ENCODE measurements at places on chromosomes 11 and 22.

- DNase-seq: no peak
Measured at GRCh38 chr11:133198438-133198837, 333.9 kb downstream of the OPCML start.

GRCh38 chr11:56140151-56140661 is at the start of gene OR8J3:
TSS of gene OR8J3 (minus strand) at chr11:56140201. CDS start at chr11:56137718, 2,483 bp downstream.
- DNase-seq: no peak

- no peak for DNase-seq
Measured at GRCh38 chr11:75432911-75433321, at the start of gene KLHL35. TSS of gene KLHL35 (minus strand) at chr11:75433203. CDS start at chr11:75430629, 2,574 bp downstream.

DNA sequence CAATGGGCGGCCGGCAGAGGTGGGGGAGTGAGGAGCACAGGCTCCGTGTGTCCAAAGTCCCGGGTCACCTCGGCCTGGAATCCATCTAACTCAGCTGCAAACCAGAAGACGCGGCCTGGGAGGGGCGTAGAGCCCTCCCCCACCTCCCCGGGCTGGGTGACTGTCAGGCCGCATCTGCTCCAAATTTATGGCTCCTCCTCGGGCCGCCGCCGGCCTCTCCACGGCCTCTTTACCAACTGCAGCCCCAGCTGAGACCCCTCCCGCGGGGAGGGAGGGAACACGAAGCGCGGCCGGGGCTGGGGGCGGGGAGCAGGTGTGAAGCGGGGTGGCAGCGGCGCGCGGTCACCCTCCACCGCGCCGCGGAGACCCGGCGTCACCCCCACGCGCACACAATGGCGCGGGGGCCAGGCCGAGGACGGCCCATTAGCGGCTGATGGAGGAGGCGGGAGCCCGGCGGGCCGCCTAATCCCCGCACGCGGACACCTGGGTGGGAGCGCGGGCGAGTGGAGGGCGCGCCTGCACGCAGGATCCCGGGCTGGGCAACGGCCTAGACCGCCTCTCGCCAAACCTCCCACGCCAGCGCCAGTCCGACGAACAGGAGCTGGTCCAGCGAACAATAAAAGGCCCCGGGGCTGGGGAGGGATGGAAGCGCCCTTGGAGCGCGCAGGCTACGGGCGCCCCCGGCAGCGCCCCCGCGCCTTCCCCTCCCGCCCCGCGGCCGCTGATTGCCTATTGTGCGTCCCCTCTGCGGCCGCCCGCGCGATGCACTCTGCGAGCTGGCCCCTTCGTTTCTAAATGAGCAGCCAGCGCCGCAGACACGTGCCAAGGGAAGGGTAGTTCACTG is 25.9 kb upstream of the ROBO3 start:
- DNase-seq: no peak

- no peak for DNase-seq
Measured at GRCh38 chr11:75474240-75474639, 41.2 kb upstream of the KLHL35 start.

DNA sequence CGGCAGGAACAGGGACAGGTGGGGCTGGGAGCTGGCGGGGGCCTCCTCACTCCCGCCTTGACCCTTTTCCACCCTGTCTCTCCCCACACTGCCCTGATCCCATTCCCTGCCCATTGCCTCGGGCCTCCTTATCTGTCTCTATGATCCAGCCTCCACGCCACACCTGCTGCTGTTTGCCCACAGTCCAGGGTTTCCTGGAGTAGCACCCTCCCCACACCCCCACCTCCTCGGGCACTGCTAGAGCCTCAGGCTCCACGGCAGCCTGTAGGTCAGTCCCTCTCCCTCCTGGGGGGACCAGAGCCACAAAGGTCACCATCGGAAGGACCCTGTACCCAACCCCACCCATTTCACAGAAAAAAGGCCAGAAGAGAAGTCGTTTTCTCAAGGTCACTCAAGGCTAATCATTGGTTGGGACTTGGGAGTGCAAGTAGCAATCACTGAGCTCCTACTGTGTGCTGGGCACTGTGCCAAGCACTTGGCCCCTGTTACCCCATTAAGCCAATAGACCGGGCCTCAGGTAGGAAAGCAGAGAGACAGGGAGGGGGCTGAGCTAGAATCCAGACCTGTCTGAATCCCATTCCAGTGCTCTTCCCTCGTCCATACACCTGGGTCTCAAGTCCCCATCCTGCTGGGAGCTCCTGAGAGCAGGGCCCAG is 71.8 kb downstream of the PDE2A start:
- DNase-seq: no peak

DNA sequence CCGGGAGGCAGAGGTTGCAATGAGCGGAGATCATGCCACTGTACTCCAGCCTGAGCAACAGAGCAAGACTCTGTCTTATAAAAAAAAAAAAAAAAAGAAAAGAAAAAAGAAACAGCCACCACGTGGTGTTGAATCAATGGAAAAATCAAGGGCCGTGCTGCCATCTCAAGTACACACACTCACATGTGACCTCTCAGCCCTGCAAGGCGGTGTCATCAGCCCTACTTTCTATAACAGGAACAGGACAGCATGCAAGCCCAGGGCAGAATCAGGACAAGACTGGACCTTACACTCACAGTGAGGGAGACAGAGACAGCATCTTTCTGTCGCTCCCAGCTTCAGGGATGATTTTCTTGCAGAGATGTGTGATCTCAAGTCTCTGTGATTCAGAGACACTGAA is 179.6 kb downstream of the MPPED1 start:
- DNase-seq: no peak

DNA sequence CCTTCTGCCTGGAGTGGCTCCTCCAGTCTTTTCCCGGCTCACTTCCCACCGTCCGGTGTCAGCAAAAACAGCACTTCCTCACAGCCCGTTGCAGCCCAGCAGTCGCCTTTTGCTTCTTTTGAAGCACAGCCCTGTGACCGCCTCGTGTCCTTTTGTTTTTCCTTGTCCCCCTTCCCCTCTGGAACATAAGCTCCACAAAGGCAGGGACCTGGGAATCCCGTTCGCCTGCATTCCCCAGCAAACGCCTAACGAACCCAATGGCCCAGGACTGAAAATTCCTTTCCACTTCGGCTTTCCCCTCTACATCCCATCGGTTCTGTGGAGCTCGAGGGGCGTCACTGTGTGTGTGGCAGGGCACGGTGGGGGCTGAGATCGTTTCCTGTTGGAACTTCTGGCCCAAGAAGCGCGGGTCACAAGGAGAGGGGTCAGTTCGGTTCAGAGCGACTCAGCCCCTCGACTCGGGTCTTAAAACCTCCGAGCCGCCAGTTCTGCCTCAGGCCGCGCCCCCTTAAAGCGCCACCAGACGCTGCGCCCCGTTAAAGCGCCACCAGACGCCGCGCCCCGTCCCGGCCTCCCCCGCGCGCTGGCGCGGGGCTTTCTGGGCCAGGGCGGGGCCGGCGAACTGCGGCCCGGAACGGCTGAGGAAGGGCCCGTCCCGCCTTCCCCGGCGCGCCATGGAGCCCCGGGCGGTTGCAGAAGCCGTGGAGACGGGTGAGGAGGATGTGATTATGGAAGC is 841 bp downstream of the RIC8A start:
- no peak for DNase-seq

GRCh38 chr11:2770761-2771301 is 71.0 kb upstream of the KCNQ1OT1 start:
- no peak for DNase-seq

DNA sequence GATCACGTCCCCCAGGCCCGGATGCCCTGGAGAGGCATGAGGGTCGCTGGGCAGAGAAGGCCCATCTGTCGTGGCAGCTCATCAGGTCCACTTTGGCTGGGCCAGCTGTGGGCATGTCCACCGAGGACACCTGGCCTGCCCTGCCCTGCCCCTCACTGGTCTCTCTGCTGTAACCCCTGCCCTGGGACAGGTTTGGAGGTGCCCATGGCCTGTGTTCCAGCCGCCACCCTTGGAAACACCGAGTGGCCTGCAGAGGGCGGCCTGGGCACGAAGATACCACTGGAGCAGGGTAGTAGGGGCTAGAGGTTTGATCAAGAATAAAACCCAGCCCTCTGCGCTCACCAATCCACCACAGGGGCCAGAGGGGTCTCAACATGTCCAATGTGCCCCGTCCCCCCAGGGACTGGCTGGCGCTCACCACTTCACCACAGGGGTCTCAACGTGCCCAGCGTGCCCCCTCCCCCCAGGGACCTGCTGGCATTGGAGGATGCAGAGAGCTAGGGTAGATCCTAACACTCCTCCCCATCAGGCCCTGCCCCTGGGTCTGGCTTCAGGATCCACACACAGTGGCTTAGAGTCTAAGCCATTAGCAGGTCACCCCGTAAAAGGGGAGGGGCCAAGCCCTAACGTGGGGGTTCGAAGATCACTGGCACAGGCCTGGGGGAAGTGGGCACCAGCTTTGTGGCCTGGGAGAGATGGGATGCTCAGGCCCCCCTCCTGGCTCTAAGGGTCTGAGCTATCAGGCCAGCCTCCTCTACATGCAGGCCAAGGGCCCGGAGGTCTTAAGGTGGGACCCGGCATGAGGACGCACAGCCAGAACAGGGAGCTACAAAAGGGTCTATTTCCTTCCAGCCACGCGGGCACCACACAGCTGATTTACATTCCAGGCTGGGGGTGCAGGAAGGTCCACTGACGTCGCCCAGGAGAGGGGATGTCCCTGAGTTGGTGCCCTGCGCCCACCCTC is 1.3 kb upstream of the HDAC10 start:
- DNase-seq: no peak

GRCh38 chr11:69898123-69898522 is 78.9 kb upstream of the FGF3 start:
- no peak for DNase-seq

- DNase-seq: no peak
Measured at GRCh38 chr11:111633756-111634362, 31.6 kb downstream of the SIK2 start.

DNA sequence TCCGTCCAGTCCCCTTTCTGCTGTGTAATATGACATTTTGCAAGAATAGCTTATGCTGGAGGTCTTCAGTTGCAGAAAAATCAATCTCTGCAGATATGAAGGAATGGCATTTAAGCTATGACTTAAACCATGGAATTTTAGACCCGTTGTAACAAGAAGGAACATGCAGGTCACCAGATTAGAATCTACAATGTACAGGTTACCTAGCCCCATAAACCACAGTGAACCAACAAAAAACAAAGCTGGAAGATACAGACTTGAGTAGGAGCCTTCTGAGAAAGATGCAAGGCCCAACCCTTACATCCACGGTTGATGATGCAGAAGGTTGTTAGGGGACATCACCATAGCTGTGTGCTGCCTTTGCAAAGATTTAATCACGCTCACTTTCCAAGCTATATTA is 132.5 kb downstream of the WT1 start:
- DNase-seq: no peak

GRCh38 chr11:67253872-67254624 is 12.2 kb upstream of the GRK2 start:
- DNase-seq: no peak

DNA sequence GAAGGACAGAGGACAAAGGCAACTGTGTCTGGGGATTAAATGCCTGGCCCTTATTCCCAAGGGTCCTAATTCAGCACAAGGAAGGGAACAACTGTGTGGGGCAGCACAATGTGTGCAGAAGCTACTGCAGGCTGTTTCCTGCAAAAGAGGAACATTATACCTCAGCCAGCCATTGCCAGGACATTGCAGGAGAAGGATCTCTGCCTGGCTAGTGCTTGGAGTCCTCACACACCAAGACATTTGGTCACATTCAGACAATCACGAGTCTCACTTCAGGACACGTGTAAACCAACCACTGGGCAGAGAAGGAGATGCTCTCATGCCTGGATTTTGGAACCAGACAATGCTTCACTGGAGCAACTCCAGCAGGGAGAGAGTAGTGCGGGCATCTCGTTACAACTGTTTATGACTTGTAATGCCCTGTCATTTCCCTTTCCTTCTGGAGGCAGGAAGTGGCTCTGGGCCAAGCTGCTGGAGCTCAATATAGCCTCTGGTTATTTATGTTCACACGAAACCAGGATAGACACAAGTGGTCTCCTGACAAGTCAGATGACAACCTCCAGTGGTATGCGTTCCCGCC is 23.9 kb upstream of the ZC3H12C start:
- no peak for DNase-seq

DNA sequence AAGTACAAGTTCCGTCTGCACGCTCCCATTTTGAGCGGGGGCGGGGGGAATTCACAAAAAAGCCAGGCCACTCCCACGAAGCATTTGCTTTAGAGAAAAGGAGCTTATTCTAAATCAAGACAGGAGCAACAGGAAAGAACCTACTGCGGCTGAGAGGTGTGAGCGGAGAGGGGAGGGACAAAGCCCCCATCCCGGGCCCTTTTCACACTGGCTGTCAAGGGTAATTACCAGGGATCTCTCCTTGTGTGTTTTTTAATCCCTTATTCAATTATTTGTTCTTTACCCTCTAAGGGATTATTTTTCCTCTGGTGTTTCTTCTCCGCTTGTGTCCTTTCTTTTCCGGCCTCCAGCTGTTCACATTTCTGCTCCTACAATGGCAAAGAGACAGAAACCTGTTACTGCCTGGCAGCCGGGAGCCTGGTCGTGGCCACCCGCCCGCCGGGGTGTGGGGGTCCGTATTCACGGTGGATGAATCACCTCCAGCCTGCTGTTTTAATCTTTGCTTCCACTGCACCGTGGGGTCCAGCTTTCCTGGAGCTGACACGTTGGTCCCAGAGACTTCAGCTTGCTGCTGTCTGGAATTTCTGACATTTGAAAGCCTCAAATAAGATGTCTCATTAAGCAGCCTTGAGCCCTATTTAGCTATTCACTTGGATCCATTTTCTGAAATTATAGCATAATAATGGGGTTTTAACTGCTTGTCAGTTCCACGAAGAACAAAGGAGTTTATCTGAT is 61.4 kb upstream of the FADD start:
- no peak for DNase-seq

DNA sequence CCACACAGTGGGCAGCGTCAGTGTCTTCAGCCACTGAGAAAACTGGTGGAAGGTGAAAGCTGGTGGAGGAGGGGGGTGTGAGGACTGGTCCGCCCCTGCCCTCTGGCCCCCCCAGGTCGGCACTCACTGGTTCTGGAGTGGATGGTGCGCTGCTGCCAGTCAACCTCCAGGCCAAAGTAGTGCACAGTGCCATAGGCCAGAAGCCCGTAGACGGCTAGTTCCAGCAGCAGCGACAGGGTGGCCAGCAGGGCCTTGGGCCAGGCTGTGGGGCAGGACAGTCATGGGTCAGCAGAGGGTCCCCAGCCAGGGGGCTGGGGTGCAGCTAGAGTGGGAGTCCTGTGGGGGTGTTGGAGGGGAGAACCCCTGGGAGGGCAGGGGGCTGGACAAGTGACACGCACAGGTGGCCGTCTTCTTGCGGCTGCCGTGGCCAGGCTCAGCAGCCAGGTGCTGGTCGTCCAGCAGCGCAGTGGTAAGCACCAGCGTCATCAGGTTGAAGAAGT is 2.2 kb downstream of the LMF2 start:
- DNase-seq: no peak

- DNase-seq: no peak
Measured at GRCh38 chr11:2655834-2656622, 43.8 kb downstream of the KCNQ1OT1 start.

GRCh38 chr22:44430716-44431115 is 67.3 kb downstream of the RTL6 start:
- no peak for DNase-seq
